ENCODE measurements at places on chromosomes 7 and 10.

GRCh38 chr10:78605800-78606350 lies 462.9 kb upstream of the ZMIZ1 start:
- DNase-seq, result no peak

DNA sequence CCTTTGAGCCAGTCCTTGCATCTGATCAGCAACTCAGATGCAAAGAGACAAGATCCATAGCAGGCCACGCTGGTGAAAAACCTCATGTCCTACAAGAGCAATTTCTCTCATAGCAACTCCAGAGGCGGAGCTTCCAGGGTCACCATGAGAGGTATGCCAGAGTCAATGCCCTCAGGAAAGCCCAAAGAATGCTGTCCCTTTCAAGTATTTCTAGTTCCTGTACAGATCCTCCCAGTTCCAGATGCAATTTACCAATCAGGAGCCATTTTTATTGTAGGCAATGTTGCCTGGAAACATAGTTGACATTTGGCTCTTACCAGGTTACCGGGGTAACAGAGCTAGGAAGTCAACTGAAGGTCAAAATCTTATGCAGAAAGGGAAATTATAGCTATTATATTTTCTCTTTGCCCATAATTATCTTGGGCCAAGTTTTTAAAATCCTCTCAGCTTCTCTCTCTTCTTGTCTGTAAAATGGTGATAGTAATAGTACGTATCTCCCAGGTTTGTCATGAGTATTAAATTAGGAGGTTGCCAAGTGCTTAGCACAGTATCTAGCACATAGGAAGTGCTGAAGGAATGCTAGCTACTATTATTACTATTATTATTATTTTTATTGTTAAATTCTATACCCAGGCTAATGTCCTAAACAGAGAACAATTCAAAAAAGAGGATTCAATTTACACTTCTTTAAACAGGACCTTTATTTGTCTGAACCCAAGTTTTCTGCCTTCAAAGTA lies 46.3 kb upstream of the TM9SF3 start:
- DNase-seq, result no peak

- no peak for DNase-seq
Measured at GRCh38 chr7:139943401-139943800, 114.3 kb downstream of the TBXAS1 start.

DNA sequence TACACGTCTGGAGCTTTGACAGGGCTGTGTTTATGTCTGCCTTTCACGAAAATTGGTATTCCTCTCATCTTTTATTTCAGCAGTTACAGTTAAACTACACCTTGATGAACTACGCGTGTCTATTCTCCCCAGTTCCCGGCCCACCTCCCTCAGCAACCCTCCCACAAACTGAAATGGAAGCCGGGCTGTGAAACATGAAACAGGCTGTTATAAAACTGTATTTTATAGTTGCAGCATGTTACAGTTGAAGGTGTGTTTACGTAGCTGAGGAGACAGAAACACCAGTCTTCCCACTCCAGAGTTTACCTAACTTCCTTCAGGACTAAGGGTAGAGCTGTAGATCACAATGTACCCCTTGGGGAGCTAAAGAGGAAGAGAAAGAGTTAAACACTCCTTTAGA lies 228.3 kb upstream of the ZNF32 start:
- DNase-seq, result no peak

DNA sequence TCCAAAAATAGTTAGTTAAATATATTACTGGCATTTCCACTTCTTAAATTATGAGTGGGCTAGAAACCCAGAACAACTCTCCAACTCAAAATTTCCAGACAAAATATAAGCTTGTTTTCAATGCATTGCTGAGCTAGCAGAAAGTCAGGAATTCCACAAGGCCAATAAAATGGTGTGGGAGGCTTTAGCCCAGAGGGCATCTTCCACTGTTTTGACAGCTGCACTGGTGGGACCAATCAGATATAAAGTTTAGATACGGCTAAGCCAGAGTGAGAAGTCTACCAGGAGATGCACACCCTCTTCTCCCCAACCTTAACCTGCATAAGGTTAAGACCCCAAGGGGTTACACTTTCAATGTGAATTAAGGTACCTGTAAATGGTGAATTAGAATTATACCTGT lies 76.6 kb downstream of the AMPH start:
- DNase-seq, result no peak

- DNase-seq, result no peak
Measured at GRCh38 chr10:89520706-89521105, 14.7 kb downstream of the SLC16A12 start.

- no peak for DNase-seq
Measured at GRCh38 chr10:127945948-127946711, 39.2 kb downstream of the PTPRE start.

DNA sequence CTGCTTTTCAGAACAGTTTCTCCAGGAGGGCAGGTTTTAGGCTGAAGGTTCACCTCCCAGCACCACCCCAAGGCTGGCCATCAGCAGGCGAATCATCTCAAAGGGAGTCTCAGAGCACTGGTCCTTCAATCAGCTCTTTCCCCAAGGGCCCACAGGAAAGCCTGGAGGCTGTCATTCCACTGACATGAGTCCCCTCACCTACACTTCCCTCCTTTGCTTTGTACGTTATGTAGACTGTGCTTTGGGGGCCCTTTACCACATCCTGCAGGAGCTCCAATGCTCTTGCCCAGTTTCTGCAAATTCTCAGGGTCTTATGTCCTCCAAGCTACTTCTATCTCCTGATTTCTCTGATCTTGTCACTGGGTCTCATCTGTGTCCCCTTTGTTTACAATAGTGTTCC lies 15.4 kb downstream of the WDFY4 start:
- no peak for DNase-seq

DNA sequence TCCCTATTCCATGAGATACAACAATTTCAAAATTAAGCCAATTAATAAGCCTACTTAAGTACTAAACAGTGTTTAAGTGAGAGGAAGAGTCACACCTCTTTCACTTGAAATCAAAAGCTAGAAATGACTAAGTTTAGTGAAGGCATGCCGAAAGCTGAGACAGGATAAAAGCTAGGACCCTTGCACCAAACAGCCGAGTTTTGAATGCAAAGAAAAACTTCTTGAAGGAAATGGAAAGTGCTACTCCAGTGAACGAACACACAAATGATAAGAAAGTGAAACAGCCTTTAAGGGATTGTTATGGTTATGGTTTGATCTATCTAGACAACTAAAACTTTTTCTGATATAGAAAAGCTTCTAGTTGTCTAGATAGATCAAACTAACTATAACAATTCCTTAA lies 135.4 kb upstream of the KMT2E start:
- no peak for DNase-seq

GRCh38 chr7:50699143-50699542 lies 83.6 kb downstream of the GRB10 start:
- DNase-seq, result no peak

DNA sequence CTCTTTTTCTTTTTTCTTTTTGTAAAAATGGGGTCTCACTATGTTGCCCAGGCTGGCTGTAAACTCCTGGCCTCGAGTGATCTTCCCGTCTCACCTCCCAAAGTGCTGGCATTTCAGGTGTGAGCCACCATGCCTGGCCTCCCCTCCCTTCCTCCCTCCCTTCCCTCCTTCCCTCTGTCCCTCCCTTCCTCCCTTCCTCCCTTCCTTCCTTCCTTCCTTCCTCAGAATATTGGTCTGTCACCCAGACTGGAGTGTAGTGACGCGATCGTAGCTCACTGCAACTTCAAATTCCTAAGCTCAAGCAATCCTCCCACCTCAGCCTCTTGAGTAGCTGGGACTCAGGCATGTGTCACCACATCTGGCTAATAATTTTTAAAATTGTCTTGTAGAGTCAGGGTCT lies 8.4 kb downstream of the AGAP3 start:
- DNase-seq, result no peak

DNA sequence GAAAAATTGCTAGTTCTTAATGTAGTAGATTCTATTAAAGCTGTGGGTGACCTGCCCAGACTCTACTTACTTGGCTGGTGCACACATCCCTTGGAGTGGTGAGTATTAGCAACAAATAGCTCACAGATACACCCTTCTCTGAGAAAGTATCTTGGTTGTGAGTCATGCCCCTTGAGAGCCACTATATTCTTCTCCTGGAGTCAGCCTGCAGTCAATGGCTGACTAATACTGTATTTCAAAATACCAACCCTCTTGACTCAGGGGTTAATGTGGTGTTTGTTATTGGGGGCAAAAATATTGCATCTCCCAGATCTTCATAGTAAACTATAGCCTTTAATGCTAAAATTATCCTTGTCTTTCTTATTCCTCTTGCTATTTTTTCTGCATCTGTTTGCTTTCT lies 354.9 kb downstream of the BMPER start:
- DNase-seq, result no peak

GRCh38 chr10:86652361-86653202 lies 1.8 kb upstream of the OPN4 start:
- no peak for DNase-seq

DNA sequence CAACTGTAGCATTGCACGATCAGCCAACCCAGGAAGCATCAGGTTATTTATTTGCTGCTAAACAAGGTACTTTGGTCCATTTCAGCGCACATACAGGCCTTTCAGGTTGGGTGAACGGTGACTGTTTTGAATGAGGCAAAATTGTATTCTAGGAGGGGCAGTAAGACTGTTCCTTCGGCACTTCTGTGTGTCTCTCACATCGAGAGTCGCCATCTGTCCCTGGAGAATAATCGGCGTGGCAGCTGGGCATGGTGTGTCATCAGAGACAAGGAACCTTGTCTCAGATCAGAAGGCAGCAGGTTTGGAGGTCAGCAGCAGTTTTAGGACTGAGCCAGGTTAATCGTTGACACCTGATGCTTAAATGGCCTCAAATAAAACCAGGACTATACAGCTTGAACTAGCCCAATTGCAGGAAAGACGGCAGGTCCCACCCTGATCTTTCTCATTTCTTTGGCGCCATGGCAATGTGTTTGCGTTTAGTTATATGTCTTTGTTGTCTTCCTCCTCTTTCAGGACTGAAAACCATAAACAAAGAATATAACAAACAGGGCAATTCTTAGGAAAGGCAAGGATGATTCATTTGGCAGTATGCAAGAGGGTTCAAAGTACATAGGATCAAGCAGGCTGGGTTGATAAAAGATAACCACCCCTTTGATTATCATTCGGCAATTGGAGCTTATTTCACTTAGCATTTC lies 92.0 kb upstream of the PRR15 start:
- no peak for DNase-seq

DNA sequence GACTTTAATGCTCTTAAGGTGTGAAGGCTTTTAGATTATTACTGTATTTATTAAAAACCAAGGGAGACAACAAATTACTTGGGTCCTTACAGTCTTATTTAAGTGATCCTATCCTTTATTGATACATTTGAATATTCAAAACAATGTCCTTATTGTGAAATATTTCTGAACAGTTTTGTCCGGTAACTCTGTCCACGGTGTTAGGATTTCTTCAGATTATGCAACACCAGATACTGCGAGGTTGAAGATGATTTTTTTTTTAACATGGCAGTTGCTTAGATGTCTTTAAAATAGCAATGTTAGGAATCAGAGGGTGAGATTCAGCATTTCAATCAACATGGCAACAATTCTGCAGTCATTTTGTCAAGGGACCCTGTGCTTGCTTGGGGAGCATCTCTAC lies 176.5 kb downstream of the CSTF2T start:
- DNase-seq, result no peak

DNA sequence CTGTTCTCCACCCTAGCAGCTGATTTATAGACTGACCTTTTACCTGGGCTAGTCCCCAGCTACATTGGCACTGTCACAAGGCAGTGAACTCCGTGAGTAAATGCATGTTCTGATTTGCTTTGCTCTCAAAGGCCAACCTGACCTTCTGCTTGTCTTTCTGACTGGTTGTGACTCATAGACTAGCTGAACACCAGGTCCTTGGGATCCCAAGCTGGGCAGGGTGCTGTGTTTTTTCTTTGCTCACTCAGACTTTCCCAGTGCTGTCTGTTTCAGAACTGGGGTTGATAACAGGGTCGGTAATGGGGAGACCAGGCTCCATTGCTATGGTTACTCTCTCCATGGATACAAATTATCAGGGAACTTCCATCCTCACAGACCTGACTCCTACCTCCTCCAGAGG lies 35.0 kb downstream of the EVX1 start:
- peak; percentile 11 for DNase-seq

- no peak for DNase-seq
Measured at GRCh38 chr7:76506081-76506440, 4.3 kb upstream of the UPK3B start.

DNA sequence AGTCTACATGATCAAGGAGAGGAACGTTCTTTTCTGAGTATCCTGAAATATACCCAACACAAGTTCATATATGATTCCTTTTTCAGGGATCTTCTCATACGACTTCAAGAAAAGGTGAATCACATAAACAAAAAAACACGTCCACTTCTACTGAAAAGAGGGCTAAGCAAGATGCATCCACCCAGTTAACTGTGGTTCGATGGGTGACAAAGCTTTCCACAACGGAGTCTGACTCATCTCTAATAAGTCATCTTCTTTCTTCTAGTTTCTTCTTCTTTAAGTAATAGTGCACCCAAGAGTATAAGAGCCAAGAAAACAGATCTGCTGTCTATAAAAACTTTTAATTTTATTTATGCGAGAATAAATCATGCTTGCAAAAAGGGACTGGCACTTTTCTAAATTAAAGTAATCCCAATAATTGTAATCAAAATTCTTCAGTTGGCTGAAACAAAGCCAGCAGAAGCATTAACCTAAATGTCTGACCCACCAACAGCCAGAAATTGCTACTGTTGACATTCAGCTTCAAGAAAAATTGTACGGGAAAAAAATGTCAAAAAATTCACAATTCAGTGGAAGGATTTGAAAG lies 146.9 kb upstream of the ANK3 start:
- DNase-seq, result no peak

- DNase-seq, result no peak
Measured at GRCh38 chr10:15230257-15230656, 61.8 kb upstream of the NMT2 start.

- no peak for DNase-seq
Measured at GRCh38 chr7:37290731-37291130, 157.9 kb downstream of the ELMO1 start.

- no peak for DNase-seq
Measured at GRCh38 chr7:9608560-9608959, 1175.2 kb downstream of the NXPH1 start.

DNA sequence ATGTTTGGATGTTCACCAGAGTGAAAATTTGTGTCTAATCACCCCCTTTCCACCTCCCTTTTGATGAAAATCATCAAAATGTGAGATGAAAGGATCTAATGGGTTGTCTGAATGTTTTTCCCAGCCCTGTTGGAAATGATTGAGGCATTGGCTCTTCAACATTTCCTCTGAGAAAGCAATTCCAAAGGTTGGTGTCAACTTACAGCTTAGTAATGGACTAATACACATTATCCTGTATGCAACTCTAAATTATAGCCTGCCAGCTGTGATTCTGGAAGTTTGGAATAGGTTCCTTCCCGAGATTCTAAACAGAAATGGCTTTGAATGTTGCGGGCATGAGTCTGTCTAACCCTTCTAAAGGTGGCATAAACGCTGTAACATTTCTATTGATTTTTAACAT lies 152.9 kb downstream of the DYNC1I1 start:
- DNase-seq, result no peak

DNA sequence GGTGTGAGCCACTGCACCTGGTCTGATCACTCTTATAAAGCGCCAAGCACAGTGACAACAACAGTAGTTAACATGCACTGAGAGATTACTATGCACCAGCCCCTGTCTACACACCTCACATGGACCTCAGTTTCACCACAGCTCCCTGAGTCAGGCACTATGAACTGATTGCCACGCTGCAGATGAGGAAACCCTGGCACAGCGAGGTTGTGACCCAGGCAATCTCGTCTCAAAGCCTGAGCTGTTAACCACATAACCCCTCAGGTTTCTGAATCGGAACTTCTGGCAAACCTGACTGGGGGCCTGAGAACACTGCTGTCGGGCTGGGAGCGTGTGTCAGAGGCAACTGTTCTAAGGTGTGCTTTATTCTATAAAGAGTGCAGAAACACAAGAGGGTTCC lies 150.8 kb downstream of the RNF216 start:
- no peak for DNase-seq
